ENCODE measurements at places on chromosomes 16 and 17.
A peak's percentile ranks its signal among the peaks of the same experiment; 100 is the strongest.

- DNase-seq, result no peak
Measured at GRCh38 chr17:6541886-6542285, 14.5 kb downstream of the PITPNM3 start.

GRCh38 chr17:16879686-16880085 is 92.2 kb downstream of the TNFRSF13B start:
- DNase-seq, result no peak

- no peak for DNase-seq
Measured at GRCh38 chr17:7445619-7445968, 733 bp downstream of the CHRNB1 start.

DNA sequence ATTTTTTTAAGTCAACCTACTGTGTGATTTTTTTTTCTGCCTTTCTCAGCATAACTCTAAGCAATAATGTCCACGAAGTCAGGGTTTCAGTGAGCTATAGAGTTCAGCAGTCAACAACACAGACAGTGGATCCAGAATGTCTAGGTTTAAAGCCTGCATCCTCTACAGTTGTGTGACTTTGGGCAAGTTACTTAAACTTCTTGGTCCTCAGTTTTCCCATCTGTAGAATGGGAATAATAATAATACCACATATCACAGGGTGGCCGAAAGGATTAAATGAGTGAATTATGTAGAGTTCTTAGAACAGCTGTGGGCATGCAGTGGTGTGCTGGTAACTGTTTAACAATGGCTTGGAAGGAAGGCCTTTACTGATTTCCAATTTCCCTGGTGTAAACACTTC is 38.8 kb upstream of the MEAK7 start:
- no peak for DNase-seq

GRCh38 chr17:9044772-9045463 is 23.6 kb downstream of the NTN1 start:
- no peak for DNase-seq

DNA sequence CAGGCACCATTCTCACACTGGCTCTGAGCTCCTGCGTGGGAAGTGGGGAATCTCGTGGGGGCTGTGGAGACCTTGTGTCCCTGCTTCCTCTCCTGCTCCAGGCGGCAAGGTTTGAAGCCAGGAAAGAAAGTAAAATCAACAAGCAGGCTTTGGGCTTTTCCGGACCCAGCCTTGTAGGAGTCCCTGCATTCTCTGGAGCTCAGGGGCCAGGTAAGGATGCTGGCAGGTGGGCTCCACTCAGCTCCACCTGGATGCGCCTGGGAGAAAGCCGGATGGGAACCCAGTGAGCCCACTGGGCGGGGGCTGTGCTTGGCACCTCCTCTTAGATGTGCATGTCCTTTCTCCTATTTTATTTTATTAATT is 362.5 kb downstream of the SEC14L1 start:
- no peak for DNase-seq

DNA sequence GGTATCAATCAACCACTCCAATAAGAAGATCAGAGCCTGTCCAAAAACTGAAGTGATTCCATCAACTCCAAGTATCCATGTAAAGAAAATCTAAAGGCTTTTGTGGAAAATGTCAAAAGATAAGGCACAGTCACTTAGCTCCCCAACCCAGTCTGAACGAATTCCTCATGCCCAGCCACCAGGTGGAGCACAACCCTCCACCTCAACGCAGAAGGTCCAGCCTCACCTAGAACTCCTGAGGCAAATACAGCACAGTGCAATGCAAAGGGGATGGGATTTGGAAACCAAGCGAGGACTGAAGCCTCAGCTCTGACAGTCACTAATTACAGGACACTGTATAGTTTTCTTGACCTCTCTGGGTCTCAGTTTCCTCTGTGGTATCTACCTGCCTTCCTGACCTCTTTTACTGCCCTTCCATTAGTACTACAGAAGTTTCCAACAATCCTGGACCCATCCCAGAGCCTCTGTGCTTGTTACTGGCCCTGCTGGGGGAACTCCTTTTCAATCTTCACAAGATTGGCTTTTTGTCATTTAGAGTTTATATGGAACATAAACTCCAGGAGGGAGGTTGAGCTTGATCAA is 2.0 kb downstream of the NCBP3 start:
- DNase-seq, result no peak

DNA sequence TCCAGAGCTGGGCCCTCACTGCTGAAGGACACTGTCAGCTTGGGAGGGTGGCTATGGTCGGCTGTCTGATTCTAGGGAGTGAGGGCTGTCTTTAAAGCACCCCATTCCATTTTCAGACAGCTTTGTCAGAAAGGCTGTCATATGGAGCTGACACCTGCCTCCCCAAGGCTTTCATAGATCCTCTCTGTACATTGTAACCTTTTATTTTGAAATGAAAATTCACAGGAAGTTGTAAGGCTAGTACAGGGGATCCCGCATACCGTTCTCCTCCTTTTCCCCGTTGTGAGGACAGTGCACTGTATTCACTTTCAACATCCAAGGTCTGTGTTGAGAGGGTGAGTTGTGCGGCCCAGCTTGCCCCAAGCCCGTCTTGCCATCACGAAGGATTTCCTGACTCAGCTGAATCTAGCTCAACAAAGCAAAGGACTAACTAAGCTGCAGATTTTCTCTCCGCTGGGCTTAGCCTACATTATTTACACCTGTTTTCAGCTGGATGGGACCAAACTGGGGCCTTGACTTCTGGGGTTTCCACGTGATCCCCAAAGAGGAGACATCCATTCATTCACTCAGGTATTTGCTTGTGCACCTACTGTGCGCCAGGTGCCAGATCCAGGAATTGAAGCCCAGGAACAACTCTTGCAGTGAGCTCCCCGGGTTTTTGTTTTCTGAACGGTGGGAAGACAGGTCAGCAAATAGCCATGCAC is 5.2 kb upstream of the TMEM235 start:
- no peak for DNase-seq

DNA sequence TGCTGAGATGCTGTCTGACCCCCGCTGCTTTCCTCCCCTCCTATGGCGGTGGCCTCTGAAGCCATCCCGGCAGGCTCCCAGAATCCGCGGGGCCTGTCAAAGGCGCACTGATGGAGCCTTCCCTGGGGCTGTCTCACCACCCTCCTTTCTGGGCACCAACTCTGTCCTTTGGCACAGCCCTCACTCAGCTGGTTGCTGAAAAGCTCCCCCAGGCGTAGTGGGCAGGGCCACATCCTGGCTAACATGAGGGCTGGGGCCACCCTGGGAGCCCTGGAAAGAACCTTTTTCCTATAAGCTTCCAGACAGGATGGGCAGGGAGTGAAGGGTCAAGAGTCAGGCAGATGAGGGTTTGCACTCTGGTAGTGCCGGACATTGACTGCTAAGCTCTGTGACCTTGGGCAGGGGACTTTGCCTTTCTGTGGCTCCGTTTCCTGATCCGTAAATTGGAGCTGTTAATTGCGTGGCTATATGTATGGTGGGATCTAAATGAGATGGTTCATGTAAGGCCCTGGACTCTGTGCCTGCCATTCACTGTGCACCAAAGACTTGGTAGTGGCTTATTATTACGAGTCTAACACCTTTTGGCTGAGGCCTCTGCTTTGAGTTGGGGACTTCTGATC is 27.6 kb upstream of the LASP1NB start:
- DNase-seq, result no peak

GRCh38 chr16:4467916-4468315 is 6.5 kb downstream of the NMRAL1 start:
- no peak for DNase-seq

DNA sequence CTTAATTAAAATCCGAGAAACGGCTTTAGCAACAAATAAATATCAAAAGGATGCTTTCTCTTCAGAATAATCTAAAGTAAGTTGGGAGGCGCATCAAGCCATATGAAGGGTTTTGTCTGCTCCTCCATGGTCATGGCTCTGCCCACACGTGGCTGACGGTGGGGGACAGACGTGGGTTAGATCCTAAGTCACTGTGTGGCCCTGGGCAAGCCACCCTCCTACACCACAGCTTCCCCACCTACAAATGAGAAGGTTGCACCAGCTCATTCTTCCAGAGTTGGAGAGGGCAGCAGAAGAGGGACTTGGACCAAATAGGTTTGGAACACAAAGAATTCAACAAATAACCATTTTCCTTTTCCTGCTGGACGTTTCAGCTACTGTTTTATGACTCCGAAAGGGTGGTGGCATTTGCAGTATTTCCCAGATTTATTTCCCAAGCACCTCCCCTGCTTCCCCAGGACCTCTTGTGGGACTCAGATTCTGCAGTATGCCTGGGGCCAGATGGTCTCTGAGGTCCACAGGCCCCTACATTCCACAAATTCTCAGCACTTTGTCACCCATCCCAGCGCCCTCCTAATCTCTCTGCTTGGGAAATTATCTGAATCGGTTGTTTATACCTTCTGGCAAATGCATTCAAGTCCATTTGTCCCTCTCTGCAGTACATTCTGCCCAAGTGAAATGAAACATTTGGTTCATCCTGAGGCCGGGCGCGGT is 17.8 kb downstream of the LRRC75A start:
- DNase-seq, result no peak

- no peak for DNase-seq
Measured at GRCh38 chr17:15293558-15293957, 28.4 kb upstream of the PMP22 start.

DNA sequence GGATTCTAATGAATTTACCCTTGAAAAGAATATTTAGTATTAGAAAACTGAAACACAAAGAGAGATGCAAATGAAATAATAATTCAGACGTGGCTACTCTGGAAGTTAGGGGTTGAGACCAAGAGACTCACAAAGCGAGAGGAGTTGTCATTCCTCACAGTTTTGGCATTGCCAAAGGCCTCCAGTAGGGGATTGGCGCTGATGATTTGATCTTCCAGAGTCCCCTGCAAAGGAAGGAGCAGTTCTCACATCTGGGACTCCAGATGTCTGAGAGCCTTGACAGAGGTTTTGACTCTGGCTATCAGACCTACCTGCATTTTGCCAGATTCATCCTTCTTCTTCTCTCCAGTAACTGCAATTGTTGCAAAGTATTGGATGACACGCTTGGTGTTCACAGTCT is 6.6 kb downstream of the MYH8 start:
- no peak for DNase-seq

- DNase-seq, result no peak
Measured at GRCh38 chr17:45129940-45130680, 2.2 kb downstream of the PLCD3 start.

DNA sequence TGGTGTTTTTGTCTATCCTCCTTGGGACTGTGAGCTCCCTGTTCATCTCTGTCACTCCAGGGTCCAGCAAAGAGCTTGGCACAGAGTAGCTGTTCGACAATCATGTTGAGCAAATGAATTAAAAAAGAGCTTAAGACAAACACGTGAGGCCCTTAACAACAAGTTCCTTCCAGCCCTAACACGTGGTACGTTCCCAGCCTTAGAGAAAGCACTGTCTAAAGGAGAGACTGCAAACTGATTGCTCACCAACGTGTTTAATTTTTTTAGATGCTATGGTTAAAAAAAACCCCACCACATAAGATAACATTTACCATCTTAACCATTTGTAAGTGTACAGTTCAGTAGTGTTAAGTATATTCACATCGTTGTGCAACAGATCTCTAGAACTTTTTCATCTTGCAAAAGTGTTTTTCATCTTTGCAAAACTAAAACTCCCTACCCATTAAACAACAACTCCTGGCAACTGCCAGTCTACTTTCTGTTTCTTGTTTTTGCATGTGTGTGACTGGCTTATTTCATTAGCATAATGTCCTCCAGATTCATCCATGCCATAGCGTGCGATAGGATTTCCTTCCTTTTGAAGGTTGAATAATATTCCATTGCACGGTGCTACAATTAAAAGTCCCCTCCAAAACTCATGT is 28.2 kb downstream of the LAT start:
- DNase-seq, result peak; percentile 21

- DNase-seq, result no peak
Measured at GRCh38 chr17:81238490-81238814, 403 bp downstream of the TEPSIN start.

GRCh38 chr16:74261068-74261467 is 35.5 kb upstream of the PSMD7 start:
- no peak for DNase-seq

DNA sequence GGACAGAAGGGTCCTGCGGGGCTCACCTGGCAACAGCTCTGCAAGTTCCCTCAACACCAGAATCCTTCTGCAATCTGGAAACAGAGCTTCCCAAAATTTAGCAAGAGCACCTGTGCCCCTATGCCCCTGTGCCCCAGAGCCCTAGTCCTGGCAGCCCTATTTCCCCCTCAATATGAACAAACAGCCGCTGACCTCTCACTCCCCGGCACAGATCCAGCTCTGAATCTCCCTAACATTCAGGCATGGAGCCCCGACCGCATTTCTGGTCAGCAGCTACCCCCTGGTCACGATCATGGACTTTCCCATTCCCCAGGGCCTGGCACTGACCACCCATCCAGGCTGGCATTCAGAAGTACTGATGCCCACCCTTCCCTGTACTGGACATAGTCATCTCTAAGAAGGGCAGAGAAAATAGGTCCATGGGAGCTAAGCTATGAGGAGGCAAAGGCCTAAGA is 110.8 kb upstream of the SMURF2 start:
- no peak for DNase-seq

- no peak for DNase-seq
Measured at GRCh38 chr17:59508999-59509625, 56.3 kb upstream of the DHX40 start.

- no peak for DNase-seq
Measured at GRCh38 chr16:104928-105327, 26.9 kb downstream of the MPG start.

- DNase-seq, result peak; percentile 67
Measured at GRCh38 chr17:65013613-65014391, 42.7 kb downstream of the GNA13 start.

GRCh38 chr16:12964461-12964860 is 63.1 kb downstream of the SHISA9 start:
- DNase-seq, result no peak

- no peak for DNase-seq
Measured at GRCh38 chr17:55318081-55318480, 53.3 kb downstream of the HLF start.

GRCh38 chr16:22008215-22009059 is 526 bp downstream of the MOSMO start:
- no peak for DNase-seq

- peak; percentile 24 for DNase-seq
Measured at GRCh38 chr17:55845385-55845784, 94.5 kb downstream of the PCTP start.

GRCh38 chr17:75009139-75009724 is 3.2 kb upstream of the MRPL58 start:
- DNase-seq, result no peak

- no peak for DNase-seq
Measured at GRCh38 chr16:23500862-23501225, 9.4 kb downstream of the GGA2 start.

- DNase-seq, result no peak
Measured at GRCh38 chr17:47618410-47618809, 31.3 kb upstream of the KPNB1 start.

DNA sequence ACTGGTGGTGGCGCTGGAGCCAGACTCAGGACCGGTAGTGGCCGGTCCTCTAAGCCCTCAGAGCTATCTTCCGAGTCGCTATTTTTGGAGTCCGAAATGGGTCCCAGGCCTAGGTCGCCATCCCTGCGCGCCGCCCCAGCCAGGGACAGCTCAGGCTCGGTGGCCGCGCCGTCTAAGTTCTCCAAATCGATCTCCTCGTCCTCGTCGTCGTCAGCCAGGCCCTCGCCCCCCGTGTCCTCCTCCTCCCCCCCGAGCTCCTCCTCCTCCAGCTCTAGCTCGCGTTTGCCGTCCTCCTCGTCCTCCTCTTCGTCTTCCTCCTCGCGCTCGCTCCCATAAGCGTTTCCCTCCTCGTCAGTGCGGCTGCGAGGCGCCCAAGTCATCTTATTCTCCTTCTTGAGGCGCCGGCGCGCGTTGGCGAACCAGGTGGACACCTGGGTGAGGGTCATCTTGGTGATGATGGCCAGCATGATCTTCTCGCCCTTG is 1.6 kb downstream of the IRX3 start:
- peak; percentile 14 for DNase-seq

Measured in fibroblast of gingiva (primary cell).